Fibroblast of the aortic adventitia (primary cell): ENCODE measurements at places on chromosomes 12 and 14.

- DNase-seq: peak; percentile 26
Observed at GRCh38 chr12:24954261-24954660, 5.4 kb upstream of the BCAT1 start.

- DNase-seq: peak; percentile 8
Observed at GRCh38 chr12:53935383-53936341, 3.0 kb upstream of the HOXC13 start.

- no peak for DNase-seq
Observed at GRCh38 chr12:128982933-128983332, 129.7 kb downstream of the GLT1D1 start.

- DNase-seq: no peak
Observed at GRCh38 chr12:130588696-130589539, 127.2 kb downstream of the RIMBP2 start.

- no peak for DNase-seq
Observed at GRCh38 chr14:99576304-99576703, 27.7 kb downstream of the CCDC85C start.

- DNase-seq: no peak
Observed at GRCh38 chr14:56331592-56332216, 213.5 kb downstream of the PELI2 start.

DNA sequence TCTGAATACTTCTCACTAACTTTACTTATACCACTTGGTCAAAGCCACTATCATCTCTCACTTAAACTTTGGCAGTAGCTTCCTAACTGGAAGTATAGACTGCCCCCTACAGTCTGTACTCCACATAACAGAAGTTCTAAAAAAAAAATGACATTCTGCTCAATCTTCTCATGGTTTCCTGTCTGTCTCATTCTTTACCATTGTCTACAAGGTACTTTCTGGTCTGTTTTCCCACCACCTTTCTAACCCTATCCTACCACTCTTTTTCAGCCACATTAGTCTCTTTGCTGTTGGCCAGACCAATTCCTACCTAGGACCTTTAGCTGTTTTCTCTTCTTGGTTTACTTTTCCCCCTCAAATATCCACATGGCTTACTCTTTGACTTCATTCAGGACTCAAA lies 14.7 kb downstream of the CPSF6 start:
- peak; percentile 65 for DNase-seq

DNA sequence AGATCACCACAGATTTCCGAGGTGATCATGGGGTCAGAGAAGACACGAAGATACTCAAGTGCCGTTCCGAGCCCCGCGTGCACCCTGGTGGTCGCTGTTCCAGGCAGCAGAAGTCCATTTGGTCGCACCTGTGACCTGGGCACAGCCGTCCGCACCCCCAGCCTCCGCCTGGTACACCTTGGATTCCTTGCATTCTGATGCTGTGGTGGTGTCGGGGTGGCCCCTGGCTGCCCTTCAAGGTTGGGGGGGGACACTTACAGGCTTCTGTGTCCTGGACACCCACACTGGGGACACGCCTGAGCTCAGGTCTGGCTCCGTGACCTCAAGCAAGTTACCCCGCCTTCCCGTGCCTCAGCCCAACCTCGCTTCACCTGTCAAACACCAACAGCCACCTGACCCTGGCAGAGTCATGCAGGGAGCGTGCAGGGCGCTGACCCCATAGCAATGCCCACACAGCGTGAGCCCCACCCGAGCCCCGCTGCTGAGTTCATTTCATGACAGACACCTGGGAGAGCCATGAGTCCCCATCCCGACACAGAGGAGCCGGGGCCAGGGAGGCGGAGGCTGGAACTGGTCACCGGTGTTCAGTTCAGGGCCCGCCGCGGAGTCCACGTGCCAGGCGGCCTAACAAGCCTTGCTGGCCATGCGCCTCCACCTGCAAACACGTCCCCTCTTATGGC lies 17.9 kb upstream of the GALNT9 start:
- no peak for DNase-seq

- DNase-seq: no peak
Observed at GRCh38 chr12:52699960-52700359, 3.4 kb downstream of the KRT77 start.

DNA sequence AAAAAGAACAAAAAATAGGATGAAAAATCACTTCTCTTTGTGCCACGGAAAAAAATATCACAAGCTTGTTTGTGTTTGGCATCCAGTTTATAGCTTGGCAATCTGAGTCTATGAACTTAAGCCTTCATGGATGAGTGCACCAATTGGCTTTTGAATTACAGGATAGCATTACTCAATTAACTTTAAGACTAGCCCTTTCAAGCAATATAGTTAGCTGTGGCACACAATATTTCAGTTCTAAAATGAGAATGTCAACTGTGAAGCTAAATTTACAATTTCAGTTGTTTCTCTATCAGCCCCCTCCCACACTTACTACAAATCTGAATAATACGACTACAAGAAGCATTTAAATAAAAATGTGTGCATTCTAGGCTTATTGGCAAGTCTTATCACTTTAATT lies 8.3 kb downstream of the RERG start:
- no peak for DNase-seq

- DNase-seq: no peak
Observed at GRCh38 chr12:108009442-108010070, 119.5 kb upstream of the WSCD2 start.

DNA sequence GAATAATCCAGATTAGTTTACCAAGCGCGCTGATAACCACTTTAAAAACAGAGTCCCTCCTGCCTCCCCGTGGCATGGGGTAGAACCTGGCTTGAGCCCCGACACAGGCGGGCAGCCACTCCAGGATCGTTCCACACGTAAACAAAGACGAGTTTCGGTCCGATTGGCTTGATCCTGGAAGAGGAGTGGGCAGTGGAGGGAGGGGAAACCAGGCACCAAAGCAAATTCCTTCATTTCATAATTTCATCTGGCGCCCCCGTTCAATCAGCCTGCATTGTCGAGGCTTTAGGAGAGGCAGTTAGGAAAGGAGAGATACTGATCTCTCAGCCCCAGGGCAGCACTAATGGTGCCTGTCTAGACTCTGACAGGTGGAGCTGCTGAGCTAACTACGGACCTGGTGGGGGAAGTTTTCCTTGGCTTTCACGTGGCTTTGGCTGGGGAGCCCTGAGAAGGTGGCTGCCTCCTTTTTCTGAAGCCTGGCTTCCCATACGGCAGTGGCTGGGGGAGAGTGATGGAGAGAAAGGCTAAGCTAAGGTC lies 751 bp upstream of the GPRC5A start:
- DNase-seq: peak; percentile 56
